Activated T-cell treated with anti-CD3 and anti-CD28 coated beads, Interleukin-2, amount 50 U/mL, for 4 hours (primary cell): ENCODE measurements at places on chromosomes 2 and 18.

GRCh38 chr2:231614559-231615057, 21.9 kb downstream of the TEX44 start:
- DNase-seq, result peak; percentile 44

DNA sequence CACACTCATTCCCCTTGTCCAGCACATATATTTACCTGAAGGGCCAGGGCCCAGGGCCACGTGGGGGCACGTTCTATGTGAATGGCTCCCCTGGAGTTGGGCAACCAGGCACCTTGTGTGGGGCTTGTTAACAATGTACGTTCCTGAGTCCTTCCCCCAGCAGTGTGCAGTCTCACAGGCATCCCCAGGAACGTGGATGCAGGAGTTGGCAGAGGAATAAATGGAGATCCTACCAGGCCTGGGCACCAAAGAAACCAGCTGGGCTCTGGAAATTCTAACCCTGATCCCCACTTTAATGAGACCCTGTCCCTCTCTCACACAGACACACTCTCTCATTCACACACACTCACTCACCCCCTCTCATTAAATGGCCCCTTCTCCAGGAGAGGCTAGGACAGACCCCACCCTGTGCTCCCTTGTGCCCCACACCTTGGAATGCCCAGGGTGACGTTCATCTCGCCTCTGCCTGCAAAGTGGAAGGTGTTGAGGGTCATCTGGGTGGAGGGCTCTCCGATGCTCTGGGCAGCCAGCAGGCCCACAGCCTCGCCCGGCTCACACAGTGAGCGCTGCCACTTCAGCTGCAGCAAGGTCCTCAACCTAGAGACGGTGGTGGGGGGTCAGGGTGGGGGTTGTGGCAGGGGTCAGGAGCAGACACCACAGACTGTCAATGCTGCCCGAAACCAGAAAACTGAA, 65.6 kb downstream of the POLR1A start:
- peak; percentile 5 for DNase-seq

GRCh38 chr18:79489051-79489898, 93.5 kb downstream of the NFATC1 start:
- DNase-seq, result no peak

GRCh38 chr2:29528891-29529520, 392.4 kb downstream of the ALK start:
- no peak for DNase-seq

GRCh38 chr18:3114026-3114425, 101.1 kb upstream of the LPIN2 start:
- no peak for DNase-seq

- DNase-seq, result peak; percentile 49
Measured at GRCh38 chr2:54903736-54904554, 146.3 kb downstream of the RTN4 start.
